ENCODE measurements at places on chromosomes 12 and 14.

DNA sequence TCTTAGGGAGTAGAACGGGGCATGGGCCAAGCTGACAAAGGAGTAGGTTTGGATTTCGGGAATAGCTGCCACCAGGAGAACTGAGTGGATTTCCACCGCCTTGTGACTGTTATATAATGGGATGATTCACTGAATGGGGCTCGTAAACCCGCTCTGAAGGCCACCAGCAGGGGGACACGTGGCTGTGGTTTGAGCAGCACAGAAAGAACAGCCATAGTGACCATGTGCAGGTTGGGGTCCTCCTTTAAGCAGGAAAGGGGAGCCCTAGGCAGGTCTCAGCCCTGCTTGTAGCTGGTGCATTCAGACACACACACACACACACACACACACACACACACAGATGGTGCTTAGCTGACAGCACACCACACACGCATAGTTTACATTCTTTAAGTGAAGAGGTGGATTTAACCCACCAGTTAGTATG is 8.6 kb upstream of the ASB2 start:
- DNase-seq, result no peak

- no peak for DNase-seq
These were observed 6.5 kb upstream of the VRK1 start for GRCh38 chr14:96790706-96791105.

GRCh38 chr12:107126796-107127481 is 33.6 kb upstream of the CRY1 start:
- DNase-seq, result no peak

GRCh38 chr12:3084742-3085141 is 7.6 kb downstream of the TSPAN9 start:
- DNase-seq, result no peak

DNA sequence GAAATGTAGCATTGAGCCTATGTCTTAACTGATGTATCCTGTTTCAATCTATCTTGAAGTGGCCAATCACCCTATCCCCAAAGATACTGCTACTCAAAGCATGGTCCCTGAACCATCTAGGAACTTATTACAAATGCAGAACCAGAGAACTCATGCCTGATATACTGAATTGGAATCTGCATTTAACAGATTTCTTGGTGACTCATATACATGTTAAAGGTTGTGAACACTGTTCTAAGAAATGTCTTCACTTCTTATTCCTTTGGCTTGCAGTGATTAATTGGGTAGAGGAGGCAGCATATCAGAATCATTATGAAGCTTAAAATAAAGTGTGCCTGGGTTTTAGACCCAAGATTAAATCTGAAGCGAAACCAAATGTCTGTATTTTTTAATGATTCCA is 795.6 kb downstream of the DIO2 start:
- no peak for DNase-seq

DNA sequence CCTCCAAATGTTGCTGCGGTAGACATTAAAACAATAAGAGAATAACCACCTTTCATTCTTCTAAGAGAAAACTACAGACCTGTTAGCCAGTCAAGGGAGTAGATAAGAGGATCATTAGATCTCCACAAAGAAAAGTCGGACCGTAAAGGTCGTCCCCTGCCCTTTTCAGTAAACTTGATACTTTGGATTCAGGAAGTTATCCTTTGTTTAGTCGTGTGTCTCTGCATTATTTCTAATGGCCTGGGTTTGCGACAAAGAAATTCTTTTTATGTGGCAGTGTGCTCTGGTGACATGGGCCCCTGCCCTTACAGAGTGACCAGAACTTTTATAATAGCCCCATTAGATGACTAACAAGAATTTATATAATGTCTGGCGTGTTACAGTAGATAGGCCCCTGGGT is 44.6 kb upstream of the EVL start:
- no peak for DNase-seq

GRCh38 chr12:116528065-116528464 is 31.1 kb upstream of the MAP1LC3B2 start:
- no peak for DNase-seq

- peak; percentile 80 for DNase-seq
These were observed 40.7 kb downstream of the BCL11B start for GRCh38 chr14:99231161-99231849.

GRCh38 chr12:62249419-62249818 is 10.8 kb upstream of the USP15 start:
- DNase-seq, result no peak

DNA sequence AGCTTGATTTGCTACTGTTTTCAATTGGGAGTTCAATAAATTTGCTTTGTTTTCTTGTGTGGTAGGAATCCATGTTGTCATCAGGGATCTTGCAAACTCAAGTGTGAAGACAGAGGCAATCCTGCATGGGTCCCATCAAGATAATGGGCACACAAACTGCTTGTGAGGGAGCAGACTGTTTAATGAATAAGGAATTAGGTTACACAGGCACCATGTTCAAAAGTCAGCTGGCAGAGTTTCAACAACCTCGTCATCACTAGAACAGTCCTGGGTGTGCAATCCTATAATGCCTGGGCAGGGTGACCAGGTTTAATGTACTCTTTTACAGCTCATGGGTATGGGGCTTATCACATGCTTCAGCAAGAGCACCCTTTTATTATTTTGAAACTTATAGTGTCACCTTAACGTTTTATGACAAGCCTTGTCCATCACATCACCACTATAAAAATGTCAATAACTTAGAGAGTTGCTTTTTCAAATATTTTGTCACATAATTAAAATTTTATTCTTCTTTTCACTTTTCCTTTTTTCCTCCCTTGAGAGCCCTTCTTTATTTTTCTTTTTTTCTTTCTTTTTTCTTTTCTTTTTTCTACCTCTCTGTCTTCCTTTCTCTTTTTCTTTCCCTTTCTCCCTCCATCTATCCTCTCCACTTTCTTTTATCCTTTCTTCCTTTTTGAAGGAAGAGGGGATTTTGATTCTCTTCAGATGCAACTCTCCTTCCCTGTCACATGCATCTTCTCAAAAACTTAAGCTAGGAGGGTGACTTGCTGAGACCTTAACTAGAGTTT is 252.2 kb upstream of the ATP2B1 start:
- no peak for DNase-seq

GRCh38 chr14:23159532-23159931 is 23.9 kb downstream of the SLC7A8 start:
- no peak for DNase-seq

DNA sequence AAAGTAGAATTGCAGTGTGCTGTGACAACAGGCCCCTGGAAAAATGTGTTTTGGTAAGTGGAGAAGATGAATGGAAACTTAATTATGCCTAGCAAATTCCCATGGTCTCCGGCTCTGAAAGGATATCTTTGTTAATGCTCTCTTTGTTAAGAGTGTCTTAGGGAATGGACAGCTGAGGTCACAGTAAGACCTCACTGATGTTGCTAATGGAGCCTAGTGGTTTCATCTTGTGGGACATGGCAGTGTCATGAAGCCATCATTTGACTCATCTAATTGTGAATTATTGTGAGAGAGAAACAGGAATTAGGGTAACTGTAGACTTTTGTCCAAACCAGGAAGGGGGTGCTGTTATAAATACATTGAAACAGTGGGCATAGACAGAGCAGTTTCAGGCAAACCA is 330.3 kb downstream of the TMTC2 start:
- no peak for DNase-seq

DNA sequence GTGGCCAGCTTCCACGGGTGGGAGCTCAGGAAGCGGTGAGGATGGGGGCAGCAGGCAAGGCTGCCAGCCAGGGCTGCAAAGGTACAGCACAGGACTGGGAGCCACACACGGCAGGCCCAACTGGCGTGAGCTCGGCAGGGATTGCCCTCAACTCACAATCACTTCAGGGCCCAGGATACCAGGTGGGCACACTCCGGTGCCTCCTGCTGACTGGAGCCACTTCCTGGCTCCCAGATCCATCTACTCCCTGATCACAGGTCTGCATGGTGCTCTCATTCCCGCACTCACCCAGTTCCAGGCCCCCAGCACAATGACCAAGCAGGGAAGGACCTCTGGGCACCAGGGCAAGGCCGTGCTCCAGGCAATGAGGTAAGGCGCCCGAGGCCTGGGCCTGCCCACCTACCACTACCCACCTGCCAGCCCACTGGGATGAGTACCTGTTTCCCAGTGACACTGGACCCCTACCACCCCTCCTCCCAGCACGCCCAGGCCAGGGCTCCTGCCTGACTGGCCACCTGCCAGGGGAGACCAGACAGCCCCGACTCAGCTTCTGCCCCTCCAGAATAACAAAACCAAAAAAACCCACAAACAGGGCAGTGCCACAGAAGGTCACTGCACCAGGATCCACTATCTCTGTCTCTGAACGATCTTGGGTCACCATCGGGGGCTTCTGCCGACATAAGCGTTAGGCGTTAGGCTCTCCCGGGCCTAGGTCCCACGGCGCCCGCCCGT is 1.8 kb downstream of the JAG2 start:
- DNase-seq, result no peak

DNA sequence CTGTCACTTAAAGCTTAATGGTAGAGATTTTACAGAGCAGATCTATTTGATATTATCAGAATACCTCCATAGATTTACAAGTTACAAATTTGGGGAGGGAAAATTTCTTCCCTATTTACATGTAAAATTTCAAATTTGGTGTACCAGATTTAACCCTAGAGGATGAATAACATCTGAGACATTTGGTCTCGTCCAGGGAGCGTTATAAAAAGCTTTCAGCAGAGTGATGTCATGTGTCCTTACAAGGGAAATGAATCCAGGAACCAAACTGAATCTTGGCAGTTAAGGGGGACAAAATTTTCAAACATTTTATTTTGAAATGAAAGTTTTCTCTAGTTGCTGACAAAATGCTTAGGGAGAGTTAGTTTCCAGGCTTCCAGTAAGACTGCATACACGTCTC is 4.5 kb upstream of the CDK17 start:
- no peak for DNase-seq

DNA sequence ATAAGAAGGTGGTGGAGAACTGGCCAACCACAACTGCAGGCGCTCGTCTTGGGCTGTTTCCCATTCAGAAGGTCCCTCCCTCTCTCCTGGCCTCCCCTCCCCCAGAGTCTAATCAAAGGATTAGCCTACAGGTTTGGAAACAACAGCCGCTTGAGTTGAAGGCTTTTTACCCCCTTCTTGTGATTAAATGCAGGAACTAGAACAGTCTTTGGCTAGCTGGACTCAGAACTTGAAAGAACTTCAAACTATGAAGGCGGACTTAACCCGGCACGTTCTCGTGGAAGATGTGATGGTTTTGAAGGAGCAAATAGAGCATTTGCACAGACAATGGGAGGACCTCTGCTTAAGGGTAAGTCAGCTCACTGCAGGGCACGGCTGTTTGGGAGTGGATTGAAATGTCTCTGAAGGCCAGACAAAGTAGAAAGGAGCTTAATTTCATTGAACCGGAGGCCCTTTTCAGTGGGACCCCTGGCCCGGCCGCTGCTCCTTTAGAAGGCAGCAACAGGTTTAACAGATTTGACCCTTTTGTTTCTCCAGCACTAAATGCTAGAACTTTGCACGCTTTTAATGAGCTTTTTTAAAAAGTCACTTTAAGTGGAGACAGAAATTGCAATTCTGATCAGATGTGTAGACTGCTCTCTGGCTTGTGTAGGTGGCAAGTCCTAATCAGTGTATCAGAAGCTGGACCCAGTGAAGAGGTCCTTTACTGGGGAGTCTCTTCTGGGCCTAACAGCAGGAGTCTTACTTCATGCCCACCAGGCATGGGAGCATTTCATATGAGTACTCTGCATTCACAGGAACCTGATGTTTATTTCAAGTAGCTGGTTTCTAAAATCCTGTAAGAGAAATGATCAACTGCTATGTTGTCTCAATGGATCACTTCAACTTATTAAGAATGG is 107.7 kb downstream of the ESR2 start:
- DNase-seq, result peak; percentile 68

DNA sequence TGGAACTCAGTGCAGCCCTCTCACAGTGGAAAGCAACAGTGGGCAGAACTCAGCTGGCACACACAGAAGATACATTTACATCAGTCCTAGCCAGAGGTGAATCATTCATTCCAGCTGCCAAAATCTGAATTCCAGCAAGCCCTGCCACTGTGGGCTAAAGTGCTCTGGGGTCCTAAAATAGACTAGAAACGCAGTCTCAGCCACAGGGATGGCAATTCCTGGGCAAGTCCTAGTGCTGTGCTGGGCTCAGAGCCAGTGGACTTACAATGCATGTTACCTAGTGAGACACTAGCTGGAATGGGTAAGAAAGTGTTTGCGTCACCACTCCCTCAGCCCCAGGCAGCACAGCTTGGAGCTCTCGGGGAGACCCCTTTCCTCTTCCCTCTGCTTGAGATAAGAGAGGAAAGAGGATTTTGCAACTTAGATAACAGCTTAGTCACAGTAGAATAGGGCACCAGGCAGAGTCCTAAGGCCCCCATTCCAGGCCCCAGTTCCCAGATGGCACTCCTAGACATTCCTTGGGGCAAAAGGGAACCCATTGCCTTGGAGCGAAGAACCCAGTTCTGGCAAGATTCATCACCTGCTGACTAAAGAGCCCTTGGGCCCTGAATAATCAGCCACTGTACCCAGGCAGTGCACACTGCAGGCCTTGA is 592.9 kb downstream of the FSCB start:
- DNase-seq, result no peak

DNA sequence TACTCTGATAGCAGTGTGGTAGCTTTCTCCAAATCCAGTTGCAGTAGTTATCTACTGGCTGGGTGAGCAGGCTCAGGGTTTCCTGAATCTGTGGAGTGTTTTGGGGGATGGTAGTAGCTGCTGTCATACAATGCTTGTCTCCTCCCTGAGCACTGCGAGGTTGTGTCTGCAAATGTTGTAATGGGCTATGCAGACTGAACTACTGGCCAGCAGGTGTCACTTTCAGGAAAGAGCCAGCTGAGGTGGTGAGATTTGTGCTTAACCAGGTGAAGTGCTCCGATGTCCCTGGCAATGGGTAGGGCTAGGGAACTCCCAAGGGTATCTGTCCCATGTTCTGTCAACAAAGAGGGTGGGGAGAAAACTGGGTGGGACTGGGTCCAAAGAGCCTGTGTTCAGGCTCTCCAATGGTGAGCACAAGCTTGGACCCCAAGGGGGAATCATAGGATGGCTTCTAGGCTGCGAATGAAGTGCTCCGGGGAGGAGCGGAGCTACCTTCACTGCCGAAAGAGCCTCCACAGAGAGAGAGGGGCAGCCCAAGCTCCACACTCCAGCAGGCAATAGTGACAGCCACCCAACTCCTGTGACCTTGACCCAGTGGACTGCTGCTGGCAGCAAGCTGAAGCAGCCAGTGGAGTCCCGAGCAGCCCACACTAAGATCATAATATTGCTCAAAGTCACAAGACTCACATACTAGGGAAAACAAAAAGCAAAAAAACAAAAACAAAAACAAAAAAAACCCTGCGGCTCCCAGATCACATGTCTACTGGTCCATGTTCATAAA is 1324.0 kb upstream of the USP15 start:
- no peak for DNase-seq

- DNase-seq, result no peak
These were observed 65.1 kb downstream of the RNFT2 start for GRCh38 chr12:116803013-116803736.

- no peak for DNase-seq
These were observed 43.7 kb downstream of the DEGS2 start for GRCh38 chr14:100115726-100116125.

GRCh38 chr12:57729321-57729844 is 9.2 kb downstream of the AGAP2 start:
- DNase-seq, result no peak

- no peak for DNase-seq
These were observed 21.4 kb upstream of the NCOR2 start for GRCh38 chr12:124588751-124589267.
